ENCODE measurements at places on chromosomes 7 and 10. TPM values are rescaled to one million over a fixed set of nuclear protein-coding genes. Genes with fewer than 3 reads are reported as not detected.

Gene NUTM2D
- total RNA-seq = 0.35 TPM

Gene FRAT1
- total RNA-seq = 1.6 TPM

Gene SPDYE16
- not detected for total RNA-seq

Gene AP3M1
- total RNA-seq = 33.4 TPM

Gene WNT8B
- not detected for total RNA-seq

Gene MCMBP
- 77.3 TPM for total RNA-seq

Gene NRF1
- total RNA-seq = 16.9 TPM

Gene STRIP2
- total RNA-seq = 3.7 TPM

Gene RNLS
- total RNA-seq = 0.18 TPM

Gene LIPK
- total RNA-seq = not detected

Gene SEMA3E
- total RNA-seq = 9.4 TPM

Gene HYCC1
- 38.1 TPM for total RNA-seq

Gene NOS3
- total RNA-seq = 0.29 TPM

Gene SRRM3
- total RNA-seq = 3.8 TPM

DNA sequence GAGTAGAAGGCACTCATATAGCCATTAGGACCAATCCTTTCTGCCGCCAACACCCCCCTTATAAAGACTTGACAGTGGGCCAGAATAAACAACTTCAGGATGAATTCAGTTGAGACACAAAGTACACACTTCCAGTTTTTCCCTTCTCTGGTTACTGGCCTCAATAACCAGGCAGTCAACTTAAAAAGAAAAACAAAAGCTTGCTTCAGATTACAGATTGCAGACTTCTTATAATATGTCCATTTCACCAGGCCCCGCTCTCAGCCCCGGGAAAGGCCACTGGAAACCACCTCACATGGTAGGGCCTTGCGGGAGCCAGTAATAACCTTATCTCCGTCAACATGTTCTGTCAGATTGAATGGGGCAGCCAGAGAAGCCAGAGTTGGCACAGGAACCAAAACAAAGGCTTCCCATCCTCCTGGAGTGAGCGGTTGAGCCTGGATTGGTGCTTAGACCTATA, 108.8 kb downstream of the EGFR start:
- DNase-seq = peak; percentile 81

- DNase-seq = peak; percentile 73
Measured at GRCh38 chr7:91557789-91558404, 293.7 kb downstream of the FZD1 start.

DNA sequence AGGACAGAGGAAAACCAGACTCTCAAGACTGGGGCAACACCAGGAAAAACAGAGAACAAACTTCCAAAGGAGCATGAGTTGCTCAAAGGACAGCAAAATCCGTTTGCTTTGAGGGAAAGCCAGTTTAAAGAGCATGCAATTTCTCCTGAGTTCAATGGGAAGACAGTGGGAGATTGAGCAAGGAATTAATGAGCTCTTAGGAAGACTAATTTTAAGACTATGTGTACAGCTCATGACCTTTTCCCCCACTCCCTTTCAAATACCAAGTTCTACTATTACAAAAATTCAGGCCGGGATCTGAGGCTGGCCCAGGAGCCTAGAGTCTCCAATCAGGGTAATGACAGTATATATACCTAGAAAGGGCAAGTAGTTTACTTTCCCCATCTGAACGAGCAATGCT, 79.2 kb downstream of the EPDR1 start:
- no peak for DNase-seq

DNA sequence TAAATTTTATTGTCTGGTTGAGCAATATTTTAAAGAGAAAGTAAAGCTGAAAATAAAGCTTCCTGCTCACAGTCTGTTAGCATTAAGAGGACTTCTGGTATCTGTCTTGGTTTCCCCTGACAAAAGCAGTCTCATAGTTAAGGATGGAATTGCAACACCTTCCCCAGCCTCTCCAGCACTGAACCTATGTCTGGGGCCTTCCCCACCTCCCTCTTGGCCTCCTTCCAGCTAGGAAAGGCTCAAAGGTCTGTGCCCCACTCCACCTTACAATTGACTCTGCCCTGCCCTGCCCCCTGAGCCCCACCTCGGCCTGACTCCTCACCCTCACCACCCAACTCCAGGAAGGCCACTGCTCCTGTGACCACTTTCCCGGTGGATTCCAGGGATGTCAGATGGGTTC, 33.2 kb downstream of the COL17A1 start:
- DNase-seq = no peak

- DNase-seq = no peak
Measured at GRCh38 chr10:1049425-1049958, 573 bp upstream of the IDI1 start.

DNA sequence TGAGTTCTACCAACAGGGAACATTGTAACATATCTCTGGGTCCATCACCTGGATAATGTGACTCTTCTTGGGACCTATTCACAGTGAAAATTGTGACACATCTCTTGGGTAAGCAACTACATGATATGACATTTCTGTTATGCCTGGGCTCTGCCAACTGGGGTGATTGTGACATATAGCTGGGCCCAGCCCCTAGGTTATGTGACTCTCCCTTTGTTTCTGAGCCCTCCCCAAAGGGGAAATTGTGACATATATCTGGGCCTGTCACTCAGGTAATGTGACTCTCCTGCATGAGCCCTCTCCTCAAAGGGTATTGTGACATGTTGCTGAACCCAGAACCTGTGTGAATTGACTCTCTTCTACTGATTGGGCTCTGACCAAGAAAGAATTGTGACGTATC, 22.4 kb upstream of the ZNF107 start:
- no peak for DNase-seq

- no peak for DNase-seq
Measured at GRCh38 chr10:132749371-132749795, 36.6 kb downstream of the NKX6-2 start.

DNA sequence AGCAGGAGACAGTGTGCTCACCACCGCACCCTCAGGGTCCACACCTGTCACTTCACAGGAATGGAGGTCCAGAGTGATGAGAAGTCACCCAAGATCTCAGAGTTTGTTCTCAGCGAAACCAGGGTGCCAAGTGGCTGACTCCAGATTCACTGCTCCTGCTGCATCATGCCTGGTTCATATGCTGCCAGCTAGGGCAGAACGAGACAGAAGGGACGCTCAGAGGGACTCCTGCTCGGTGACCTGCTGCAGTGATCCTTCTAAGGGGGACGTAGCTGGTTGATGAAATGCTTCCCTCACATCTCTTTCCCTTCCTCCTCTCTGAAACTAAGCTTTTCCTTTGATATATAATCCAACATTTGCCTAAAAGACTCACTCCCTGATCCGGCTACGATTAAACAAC, 248.5 kb downstream of the SFMBT2 start:
- DNase-seq = no peak

DNA sequence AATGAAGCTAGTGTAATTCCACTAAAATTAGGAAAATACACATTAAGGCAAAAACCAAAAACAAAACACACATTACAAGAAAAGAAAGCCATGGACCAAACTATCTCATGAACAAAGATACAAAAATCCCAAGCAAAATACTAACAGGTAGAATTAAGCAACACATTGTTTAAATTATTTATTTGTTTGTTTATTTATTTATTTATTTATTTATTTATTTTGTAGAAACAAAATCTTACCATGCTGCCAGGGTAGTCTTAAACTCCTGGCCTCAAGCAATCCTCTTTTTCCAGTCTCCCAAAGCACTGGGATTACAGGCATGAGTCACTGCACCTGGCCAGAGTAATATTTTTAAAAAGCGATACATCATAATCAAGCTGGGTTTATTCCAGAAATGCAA, 6.8 kb upstream of the SLC29A3 start:
- DNase-seq = no peak

DNA sequence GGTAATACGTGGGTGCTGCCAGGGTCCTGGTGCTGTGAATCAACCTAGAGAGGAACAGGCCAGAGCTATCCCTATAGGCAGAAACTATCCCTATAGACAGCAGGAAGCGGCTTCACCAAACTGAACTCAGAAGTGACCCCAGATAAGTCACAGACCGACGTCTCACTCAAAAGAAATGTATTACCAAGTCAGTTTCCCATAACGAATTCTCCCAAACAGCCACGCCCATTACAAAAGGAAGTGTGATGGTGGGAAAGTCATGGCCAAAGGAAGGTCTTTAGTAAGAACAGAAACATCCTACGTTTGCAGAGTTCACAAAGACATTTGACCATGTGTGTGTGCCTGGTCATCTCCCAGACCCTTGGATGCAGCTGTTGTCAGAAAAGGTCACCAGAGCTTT, 470.8 kb upstream of the ADARB2 start:
- DNase-seq = no peak

- DNase-seq = no peak
Measured at GRCh38 chr7:93359520-93360198, 127.5 kb downstream of the VPS50 start.

GRCh38 chr7:154571772-154572171, 431.2 kb downstream of the PAXIP1 start:
- DNase-seq = no peak

DNA sequence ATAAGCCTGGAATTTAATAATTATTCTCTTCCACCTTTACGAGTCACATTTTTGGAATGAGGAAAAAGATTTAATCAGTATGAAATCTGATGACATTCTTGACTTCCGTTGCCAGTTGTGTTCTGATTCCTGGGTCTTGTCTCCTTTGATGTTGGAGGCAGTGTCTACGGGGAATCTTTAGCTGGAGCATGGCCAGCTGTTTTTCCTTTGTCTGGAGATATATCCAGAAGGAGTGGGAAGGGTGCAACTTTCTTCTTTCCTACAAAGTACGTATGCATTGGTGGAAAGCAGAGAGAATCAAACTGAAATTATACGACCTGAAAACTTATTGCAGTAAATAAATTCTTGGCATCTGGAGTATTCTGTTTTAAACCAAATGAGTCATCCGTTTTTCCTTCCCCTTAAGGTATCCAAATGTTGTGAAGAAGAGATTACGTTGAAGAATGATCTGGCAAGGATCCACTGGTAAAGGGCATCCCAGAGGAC, 6.9 kb upstream of the GNG11 start:
- DNase-seq = peak; percentile 64

- no peak for DNase-seq
Measured at GRCh38 chr10:78134773-78135306, 101.2 kb downstream of the RPS24 start.

DNA sequence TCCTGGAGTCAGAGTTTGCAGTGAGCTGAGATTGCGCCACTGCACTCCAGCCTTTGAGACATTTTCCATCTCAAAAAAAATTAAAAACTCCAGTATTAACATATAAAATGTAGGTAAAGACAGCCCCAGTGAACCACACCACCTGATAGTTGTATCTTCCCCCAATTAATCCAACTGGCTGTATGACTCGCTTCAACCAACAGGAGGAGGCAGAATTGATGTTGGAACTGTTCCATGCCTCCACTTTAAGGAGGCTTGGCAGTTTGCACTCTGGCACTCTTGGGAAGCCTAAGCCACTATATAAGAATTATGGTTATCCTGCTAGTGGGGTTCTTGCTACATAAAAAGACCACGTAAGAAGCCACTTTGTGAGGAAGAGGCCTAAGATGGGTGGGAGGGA, 72.7 kb downstream of the STK17A start:
- no peak for DNase-seq

DNA sequence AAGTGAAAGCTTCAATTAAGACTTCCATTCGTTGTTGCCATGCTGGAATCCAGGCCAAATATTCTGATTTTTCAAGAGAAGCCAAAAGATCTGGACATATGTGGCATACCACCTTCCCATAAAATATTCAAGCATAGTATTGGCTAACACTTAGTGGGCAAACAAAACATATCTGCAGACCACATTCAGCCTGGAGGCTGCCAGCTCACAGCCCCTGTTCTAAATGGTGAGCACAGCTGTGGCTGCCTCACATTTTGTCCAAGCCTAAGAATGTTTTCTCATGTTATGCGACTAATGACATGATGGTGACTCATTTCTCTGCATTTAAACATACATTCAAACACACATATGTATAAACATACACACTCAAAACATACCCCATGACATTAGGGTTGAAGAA, 10.6 kb upstream of the CALU start:
- peak; percentile 16 for DNase-seq
